ENCODE measurements at places on chromosomes 4 and X.

GRCh38 chr4:16270454-16271328 is 44.4 kb upstream of the TAPT1 start:
- no peak for DNase-seq

- DNase-seq = no peak
Measured at GRCh38 chrX:97787849-97788248, 904.1 kb downstream of the RPA4 start.

DNA sequence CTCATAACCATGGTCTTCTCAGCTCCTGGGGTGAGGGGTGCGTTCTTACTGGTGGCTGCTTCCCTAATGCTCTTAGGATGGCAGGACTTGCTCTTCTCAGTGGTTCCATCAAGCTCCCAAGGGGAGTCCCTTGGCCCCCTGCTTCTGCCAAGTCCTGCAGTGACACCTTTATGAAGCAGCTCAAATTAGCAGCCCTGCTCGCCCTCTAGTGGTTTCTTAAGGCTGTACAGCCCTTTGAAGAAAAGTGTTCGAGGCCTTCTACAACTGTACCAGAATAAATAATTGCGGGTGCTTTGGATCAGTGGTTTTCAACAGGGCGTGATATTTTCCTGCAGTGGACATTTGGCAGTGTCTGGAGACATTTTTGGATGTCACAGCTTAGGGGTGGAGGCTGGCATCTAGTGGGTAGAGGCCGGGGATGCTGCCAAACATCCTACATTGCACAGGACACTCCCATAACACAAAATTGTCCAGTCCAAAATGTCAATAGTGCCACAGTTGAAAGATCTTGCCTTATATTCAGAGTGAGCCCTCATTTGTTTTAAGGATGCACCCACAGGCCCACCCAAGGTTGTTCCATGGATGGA is 204.7 kb upstream of the S100G start:
- DNase-seq = no peak

- no peak for DNase-seq
Measured at GRCh38 chr4:78610546-78611214, 59.1 kb downstream of the ANXA3 start.

DNA sequence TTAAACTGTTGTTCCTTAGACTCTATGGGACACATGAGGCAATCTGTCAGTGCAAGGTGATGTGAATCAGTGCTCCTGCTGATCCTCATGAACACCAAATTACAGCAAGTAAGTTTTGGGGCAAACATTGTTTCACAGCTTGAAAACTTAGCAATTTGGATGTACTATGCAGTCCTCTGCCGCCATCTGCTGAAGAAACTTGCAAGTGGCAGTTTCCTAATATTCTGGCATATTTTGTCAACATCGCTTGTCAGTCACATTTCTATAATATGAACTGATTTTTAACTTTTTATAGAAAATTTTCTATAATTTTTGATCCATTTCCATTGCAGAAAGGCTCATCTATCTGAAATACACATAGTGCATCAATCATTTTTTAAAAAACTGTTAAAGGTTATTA is 56.3 kb downstream of the ZAR1 start:
- DNase-seq = no peak

DNA sequence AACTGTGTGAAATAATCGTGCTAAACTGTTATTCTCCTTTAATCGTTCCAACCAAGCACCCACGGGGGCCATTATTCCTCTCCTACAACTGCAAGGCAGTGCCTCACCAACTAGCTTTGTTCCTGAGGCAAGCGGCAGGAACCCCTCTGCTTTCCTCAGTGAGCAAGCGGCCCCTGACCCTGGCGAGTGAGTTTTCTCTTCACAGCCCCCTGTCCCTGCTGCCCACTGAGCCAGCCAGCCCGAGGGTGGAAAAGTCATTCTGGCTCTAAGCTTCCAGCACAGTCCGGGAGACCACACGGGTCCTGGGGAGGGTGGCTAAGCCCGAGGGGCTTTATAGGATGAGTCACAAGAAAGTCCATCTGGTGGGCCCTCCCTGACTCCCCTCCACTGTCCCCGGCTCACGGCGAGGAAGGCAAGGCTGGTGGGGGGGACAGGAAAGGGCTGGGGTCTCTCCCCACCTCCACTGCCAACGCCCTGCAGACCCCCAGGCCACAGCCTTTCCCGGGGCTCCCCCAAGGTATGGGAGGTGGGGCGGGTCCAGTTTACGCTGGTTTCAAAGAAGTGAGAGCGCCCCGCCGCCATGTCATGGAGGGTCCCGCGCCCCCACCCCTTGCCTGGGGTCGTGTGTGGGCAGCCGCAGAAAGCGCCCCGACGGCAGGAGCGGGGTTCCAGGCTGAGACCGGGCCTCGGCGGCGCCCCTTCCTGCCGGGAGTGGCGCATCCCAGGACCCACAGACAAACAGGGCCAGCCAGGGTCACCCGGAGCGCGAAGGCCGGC is 45.0 kb downstream of the CPLX1 start:
- no peak for DNase-seq

- DNase-seq = no peak
Measured at GRCh38 chr4:128552586-128552907, 257.0 kb upstream of the JADE1 start.

DNA sequence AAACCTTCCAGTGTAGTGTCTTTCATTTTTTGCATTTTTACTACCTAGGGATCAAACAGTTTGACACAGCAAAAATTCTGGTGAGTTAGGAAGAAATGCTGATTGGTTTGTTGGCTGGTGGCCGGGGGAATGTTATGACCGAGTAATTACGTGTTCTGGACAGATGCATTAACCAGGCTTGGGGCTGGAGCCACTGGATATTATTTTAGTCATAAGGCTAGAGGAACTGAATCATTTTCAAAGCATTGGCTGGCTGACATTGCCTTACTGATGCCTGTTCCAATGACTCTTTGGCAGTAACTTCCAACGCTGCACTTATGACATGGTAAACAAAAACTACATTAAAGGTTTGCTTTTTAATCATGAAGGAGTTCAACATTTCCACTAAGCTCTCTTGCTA is 84.6 kb downstream of the FBXO8 start:
- DNase-seq = no peak

GRCh38 chr4:111681751-111682150 is 463.5 kb upstream of the FAM241A start:
- DNase-seq = no peak

DNA sequence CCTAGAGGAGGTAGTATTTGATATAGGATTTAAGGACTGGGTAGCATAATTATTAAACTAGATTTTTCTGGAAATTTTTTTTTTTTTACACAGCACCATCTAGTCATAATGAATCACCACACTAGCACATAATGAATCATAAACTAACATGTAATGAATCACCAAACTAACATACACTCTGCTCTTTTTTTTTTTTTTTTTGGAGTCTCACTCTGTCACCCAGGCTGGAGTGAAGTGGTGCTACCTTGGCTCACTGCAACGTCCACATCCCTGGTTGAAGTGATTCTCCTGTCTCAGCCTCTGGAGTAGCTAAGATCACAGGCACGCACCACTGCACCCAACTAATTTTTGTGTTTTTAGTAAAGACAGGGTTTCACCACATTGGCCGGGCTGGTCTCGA is 92.5 kb downstream of the FAM13A start:
- no peak for DNase-seq

GRCh38 chr4:11011249-11011648 is 326.7 kb upstream of the CLNK start:
- no peak for DNase-seq

- no peak for DNase-seq
Measured at GRCh38 chr4:102781570-102781969, 20.8 kb upstream of the MANBA start.

GRCh38 chrX:40177117-40177430 is 79.3 kb upstream of the BCOR start:
- no peak for DNase-seq

- DNase-seq = no peak
Measured at GRCh38 chr4:164639001-164639400, 114.9 kb upstream of the SMIM31 start.

- no peak for DNase-seq
Measured at GRCh38 chrX:71532078-71532752, 689 bp upstream of the OGT start.

DNA sequence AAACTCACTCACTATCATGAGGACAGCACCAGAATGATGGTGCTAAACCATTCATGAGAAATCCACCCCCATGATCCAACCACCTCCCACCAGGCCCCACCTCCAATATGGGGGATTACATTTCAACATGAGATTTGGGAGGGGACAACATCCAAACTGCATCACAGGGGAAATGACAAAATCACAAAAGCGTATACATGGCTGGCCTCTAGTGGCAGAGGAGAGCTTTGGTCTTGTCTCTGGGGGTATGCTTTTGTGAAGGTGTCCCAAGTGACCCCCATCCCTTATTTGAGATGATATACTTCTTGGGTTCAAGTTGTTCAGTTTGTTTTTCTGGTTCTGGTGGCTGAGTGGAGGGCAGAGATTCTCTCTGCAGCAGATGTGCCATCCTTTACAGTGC is 8.5 kb upstream of the SETD7 start:
- DNase-seq = no peak

All from activated gamma-delta T cell (primary cell).